ENCODE measurements at places on chromosomes 12 and 14.
A peak's percentile ranks its signal among the peaks of the same experiment; 100 is the strongest.

DNA sequence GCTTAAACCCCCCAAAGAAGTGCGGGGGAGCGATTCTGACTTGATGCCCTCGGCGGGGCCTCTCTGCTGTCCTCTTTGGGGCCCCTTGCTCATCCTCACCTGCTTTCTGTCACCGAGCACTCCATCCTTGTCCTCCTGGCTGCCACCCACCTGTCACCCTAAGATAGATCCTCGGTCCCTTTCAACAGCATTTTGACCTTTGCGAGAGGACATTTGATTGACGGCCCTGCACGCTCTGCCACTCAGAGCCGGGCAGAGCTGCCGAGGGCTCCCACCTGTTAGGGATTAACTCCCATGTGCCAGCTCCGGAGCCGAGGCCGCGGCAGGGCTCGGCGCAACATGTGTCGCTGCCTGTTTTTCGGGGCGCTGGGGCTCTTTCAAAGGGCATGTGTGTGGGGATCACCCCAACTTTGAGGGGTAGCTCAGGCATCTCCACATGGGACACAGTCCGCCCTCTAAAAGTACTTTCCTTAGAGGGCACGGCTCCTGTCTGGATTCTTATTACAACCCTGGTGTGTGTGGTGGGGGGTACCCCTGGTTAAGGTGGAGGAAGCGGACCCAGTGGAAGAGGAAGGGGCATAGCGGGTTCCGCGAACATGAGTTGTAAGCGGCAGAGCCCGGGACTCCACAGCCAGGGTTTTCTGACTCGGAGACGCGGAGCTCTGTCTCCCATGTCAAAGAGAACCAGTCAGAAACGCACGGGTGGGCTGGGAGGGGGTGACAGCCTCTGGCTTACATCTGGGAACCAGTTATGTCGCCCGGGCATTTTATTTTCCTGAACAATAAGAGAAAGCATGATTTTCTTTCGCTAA is 811 bp upstream of the MEG3 start:
- no peak for DNase-seq

DNA sequence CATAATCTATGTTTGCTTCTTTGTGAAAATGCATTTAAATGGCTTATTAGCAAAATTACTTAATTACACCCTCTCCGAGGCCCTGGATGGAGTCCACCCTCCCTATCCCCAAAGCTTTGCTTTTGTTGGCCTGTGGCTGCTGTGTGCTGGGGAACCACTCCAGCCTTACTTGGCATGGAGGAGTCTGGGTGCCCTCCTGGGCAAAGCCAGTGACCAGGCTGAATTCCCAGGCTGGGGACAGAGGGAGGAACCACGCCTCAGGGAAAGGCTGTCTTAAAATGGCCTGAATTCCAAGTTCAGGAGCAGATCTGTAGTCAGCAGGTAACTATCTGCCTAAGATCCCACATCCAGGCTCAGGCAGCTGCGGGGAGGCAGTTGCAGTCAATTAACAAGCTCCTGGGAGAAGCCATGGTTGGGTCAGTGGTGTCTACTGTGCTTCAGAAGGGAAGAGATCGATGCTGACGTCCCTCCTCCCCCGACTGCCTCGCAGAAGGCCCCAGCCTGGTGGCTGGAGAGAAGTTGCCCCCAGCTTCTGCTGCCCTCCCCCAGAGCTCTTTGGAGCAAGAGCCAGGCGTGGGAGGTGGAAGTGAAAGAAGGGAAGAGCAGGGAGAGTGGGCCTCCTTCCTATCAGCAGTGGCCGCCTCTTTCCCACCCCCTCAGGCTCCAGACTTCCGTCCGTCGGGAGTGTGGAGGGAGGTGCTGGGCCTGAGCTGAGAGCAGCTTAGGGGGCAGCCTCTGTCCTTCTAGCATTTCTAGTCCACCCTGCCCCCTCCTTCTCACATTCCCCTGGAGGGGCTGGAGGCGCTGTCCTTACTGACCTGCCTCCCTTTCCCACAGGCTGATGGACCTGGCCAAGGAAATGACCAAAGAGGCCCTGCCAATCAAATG is 11.3 kb downstream of the VASH1 start:
- DNase-seq, result peak; percentile 48

GRCh38 chr14:94775091-94775870 is 5.4 kb upstream of the GSC start:
- DNase-seq, result no peak

GRCh38 chr14:105077649-105077995 is 12.4 kb upstream of the GPR132 start:
- no peak for DNase-seq

- DNase-seq, result no peak
Measured at GRCh38 chr14:63286071-63286470, 32.7 kb downstream of the GPHB5 start.

DNA sequence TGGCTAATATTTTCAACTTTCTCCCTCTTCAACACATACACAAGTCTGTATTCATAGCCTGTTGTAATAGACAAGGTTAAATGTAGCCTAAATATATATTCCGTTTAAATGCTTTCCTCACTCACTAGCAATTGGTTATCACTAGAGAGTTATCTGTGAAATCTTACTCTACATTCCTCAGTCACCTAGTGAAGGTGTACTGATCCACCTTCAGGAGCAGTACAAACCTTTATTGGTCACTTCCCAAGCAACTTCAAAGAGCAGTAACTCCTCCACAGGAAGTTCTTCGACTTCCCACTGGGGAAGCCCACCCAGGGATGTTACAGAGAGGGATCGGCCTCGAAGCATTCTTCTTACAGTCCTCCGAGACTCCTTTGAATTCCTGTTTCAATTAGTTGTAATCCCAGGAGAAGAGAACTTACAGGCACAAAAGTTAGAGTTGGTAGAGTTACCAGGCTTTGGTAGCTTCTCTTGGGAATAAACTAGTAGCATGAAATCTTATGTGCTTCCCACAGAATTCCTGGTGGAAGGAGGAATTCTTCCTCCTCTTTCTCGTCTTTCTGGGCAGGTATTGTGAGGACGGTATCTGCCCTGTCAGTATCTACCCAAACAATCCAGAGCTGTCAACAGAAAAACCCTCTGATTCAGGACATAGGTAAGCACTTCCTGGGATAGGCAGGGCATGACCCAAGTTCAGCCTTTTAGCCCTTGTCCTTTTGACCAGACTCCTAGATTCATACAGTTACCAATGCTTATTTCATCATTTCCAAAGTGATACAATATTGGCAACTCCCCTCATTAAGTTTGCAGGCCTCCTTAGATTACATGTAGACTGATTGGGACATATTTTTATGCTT is at the start of gene GYS2:
Gene GYS2 (minus strand): TSS at position 603 of the 857 bp plus-strand sequence. CDS start 255 bp downstream, at position 348.
- no peak for DNase-seq

DNA sequence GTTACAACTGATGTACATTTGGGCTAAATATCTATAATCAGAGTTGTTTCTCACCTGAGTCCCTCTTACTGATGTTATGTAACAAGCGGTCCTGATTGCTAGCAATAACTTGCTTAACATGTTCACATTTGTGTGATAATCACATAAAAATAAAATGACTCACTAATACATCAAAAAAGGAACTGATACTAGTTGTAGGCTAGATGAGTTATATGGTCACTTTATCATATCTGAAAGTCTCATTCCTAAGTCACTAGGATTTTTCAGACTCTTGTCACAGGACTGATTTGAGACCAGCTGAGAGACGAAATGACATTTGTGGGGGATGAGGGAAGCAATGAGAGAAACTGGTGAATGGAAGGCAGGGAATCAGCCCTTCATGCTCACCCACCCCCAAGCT is 34.3 kb downstream of the NKX2-1 start:
- no peak for DNase-seq

GRCh38 chr12:93914281-93914680 is 234.1 kb upstream of the PLXNC1 start:
- DNase-seq, result no peak

Measured in fibroblast of skin of abdomen (primary cell).